ENCODE measurements at places on chromosomes 13 and 19.

- no peak for DNase-seq
These were observed 411.4 kb downstream of the LIG4 start for GRCh38 chr13:107803822-107804495.

- DNase-seq: no peak
These were observed 1703.3 kb upstream of the SLC10A2 start for GRCh38 chr13:104769545-104769944.

DNA sequence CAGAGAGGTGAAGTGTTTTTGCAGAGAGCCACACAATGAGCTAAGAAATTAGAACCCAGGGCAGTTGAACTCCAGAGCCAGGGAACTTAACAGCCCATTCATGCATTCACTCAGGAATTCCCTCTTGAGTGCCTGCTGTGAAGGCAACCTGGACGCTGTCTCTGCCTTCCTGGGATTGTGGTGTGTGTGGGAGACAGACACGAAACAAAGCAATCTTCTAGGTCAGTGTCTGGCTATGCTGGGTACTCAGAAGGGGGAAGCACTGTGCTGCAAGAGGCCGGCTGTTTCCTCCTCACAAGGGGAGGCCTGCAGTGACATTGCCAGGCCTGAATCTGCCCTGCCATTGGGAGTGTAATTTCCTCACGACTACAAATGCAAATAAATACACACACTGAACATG, 9.7 kb downstream of the BCKDHA start:
- DNase-seq: no peak

DNA sequence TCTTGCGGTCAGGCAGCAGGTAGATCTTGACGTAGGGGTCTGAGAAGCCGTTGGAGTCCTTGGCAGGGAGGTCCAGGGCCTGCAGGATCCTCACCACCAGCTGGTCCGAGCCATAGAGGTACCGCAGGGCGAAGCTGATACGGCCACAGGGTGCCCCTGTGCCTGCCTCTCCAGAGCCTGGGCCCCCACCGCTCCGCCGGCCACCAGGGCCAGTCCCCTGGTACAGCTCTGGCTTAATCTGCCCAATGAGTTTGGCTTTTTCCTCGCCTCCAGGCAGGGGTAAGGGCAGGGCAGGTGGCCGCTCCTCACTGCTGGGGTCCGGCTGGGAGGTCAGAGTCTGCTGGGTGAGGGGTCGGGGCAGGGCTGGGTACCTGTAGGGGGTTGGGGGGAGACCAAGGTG, 9.9 kb downstream of the SYT3 start:
- DNase-seq: no peak

DNA sequence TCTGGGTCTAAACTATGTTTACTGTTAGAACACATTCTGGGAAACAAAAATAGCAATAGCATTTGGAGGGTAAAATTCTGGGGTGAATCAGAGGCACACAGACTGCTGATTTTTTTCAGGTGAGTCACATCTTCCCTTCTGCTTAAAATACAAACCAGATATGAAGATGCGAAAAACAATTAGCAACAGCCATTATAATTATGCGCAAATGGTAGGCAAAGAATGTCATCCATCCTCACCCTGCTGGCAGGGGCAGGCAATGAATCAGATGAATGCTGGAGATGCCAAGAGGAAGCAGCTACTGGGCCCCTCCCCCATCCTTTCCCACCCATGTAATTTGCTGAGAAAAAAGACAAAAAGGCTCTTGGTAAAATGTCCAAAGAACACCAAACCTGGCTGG, 282.9 kb downstream of the KLF5 start:
- no peak for DNase-seq

All from stimulated activated CD4-positive, alpha-beta T cell treated with anti-CD3 and anti-CD28 coated beads, Interleukin-4, amount 100 ng/mL, for 1 hour (primary cell).